ENCODE measurements at places on chromosomes 5 and 9.

DNA sequence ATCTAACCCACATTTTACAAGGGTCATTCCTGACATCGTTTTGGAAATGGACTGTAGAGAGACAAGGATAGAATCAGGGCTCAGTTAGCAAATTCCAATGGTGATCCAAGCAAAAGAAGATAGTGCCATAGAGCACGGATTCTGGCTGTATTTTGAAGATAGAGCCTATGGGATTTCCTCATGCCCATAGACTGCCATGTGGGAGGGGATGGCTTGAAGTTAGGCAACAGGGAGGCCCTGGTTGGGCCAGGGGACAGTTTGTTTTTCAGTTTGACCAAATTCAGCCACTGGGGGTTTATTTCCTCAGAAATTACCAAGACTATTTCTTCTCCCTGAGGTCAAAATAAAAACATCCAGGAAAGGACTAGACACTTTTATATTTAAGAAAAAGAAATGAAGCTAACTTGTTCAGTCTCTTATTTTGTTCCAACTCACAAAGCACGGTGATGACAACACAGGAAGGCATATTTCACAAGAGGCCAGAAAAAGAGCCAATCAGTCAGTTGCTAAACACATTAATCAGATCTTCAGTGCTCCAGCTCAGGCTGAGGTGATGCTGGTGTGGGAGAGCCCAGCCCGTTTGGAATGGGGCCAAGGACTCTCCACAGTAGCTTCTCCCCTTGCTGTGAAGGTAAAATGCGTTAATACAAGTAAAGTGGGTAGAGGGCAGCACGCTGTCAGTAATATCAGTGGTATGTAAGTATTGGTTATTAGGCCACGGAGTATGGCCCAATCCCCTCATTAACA is 4.4 kb upstream of the DCTN4 start:
- no peak for DNase-seq

DNA sequence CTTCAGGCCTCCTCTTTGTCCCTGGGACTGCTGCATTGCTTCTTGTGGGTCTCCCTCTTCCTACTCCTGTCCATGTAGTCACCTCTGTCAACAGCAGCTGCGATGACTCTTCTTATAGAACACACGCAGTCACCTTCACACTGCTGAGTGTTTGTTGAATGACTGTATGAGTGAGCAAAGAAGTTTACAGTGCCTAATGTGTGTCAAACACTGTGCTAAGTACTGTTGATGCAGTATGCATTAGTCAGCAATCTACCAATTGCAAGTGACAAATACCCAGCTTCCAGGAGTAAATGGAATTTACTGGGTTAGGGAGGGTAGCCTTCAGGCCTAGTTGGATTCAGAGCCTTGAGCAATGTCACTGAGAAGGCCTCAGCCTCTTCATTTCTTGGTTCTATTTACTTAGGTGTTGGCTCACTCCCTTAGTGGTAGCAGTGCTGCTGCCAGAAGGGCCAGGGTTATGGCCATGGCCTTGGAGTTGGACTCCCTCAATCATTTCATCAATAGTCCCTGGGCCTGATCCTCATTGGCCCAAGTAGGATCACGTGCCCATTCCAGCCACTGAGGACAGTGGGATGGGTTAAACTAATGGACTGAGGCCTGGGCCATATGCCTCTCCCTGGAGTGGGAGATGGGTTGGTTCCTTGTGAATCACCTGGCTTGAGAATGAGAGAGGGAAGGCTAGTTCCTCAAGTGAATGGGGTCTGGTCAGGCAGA is 93.5 kb downstream of the RGS3 start:
- DNase-seq, result no peak

DNA sequence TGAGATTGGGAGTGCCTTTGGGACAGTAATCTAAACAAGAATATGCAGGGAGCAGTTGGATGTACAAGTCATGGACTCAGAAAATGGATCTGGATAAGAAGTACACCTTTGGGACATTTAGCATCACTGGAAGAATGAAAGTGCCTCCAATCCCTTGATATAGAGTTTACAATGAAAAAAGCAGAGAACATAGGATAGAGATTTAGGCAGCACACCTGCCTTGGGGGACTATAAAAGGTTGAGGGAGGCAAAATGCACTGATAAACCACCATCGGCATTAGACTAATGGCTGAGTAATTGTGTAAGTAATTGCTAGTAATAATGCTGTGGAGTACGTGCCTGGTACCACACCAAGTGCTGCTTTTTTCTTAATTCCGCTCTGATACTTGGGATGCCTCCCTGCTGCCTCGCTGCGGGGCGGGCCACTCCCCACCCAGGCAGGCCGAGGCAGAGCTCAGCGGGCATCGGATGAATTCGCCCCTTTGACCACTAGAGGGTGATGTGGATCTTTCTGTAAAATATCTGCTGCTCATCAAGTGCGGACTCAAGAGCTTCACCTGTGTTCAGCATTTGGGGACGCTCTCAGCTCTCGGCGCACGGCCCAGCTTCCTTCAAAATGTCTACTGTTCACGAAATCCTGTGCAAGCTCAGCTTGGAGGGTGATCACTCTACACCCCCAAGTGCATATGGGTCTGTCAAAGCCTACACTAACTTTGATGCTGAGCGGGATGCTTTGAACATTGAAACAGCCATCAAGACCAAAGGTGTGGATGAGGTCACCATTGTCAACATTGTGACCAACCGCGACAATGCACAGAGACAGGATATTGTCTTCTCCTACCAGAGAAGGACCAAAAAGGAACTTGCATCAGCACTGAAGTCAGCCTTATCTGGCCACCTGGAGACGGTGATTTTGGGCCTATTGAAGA is 99.9 kb downstream of the ANKRD18B start:
- peak; percentile 87 for DNase-seq

DNA sequence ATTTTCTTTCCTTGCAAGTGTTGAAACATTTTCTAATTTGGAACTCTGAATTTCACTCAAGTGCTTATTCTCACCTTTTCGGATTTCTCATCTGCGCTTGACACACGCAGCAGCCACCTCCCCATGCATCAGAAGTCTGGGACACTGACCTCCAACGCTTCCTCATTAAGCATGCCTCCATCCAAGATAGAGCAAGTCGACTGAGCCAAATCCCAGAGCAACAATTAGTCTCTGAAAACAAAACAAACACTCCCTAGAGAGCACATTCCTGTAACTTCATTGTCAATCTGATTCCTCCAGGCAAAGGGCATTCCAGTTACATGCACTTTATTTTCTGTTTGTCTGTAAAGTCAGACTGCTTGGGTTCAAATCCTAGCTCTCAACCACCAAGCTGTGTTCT is 5.7 kb downstream of the CD180 start:
- DNase-seq, result no peak

- DNase-seq, result no peak
Measured at GRCh38 chr9:97979788-97980478, 3.2 kb upstream of the ANP32B start.

All from NCI-H526 (cell line).